Nasal cavity respiratory epithelium epithelial cell of viscerocranial mucosa (primary cell): ENCODE measurements at places on chromosomes 7 and 10. TPM values are rescaled to one million over a fixed set of nuclear protein-coding genes. Genes with fewer than 3 reads are reported as not detected.

The IFT22 gene
- 6.8 and 16.3 TPM in 2 replicates for total RNA-seq

The ADAM22 gene
- under 0.01 and 0.07 TPM in 2 replicates for total RNA-seq

The SLC26A5 gene
- total RNA-seq, result not detected in 2 replicates

The GATA3 gene
- total RNA-seq, result 0.34 and 0.36 TPM in 2 replicates

The ECHDC3 gene
- total RNA-seq, result 10.3 and 11.9 TPM in 2 replicates

The NME8 gene
- total RNA-seq, result not detected in 2 replicates

The GPR26 gene
- total RNA-seq, result under 0.01 TPM in 1 of 2 replicates, not detected in the other

The CFAP69 gene
- 2.1 and 3.7 TPM in 2 replicates for total RNA-seq

The CRYGN gene
- total RNA-seq, result 0.14 TPM in 1 of 2 replicates, not detected in the other

The SFRP5 gene
- total RNA-seq, result not detected in 2 replicates

The ECHS1 gene
- 45.8 and 52.6 TPM in 2 replicates for total RNA-seq

The EFCAB10 gene
- 0.64 and 0.68 TPM in 2 replicates for total RNA-seq

The HHEX gene
- under 0.01 and 0.28 TPM in 2 replicates for total RNA-seq

The BAZ1B gene
- total RNA-seq, result 72.1 and 93.0 TPM in 2 replicates

The SPDYE8 gene
- total RNA-seq, result not detected in 2 replicates

The SPAG6 gene
- not detected in 2 replicates for total RNA-seq

The ZNF804B gene
- not detected in 2 replicates for total RNA-seq

The NHLRC2 gene
- 11.6 and 19.6 TPM in 2 replicates for total RNA-seq

The SLC37A3 gene
- total RNA-seq, result 48.9 and 73.6 TPM in 2 replicates

The OR2F1 gene
- not detected in 2 replicates for total RNA-seq

The CPA1 gene
- not detected in 2 replicates for total RNA-seq

The FAM25C gene
- total RNA-seq, result 13.7 TPM in 1 of 2 replicates, not detected in the other

The MMRN2 gene
- 0.21 and 8.9 TPM in 2 replicates for total RNA-seq

The MSS51 gene
- total RNA-seq, result 0.68 and 1.4 TPM in 2 replicates

The LRCH4 gene
- 5.1 and 8.5 TPM in 2 replicates for total RNA-seq

The SFTPD gene
- 1.0 and 1.2 TPM in 2 replicates for total RNA-seq

The CCDC6 gene
- total RNA-seq, result 53.0 and 74.2 TPM in 2 replicates

The THNSL1 gene
- total RNA-seq, result 9.2 and 10.3 TPM in 2 replicates

The ACTL6B gene
- not detected in 2 replicates for total RNA-seq
